ENCODE measurements at places on chromosomes 1 and 21.

GRCh38 chr1:110554871-110555801 lies 36.2 kb upstream of the KCNA10 start:
- DNase-seq: no peak

GRCh38 chr1:27873671-27874384 lies 1.5 kb downstream of the THEMIS2 start:
- no peak for DNase-seq

DNA sequence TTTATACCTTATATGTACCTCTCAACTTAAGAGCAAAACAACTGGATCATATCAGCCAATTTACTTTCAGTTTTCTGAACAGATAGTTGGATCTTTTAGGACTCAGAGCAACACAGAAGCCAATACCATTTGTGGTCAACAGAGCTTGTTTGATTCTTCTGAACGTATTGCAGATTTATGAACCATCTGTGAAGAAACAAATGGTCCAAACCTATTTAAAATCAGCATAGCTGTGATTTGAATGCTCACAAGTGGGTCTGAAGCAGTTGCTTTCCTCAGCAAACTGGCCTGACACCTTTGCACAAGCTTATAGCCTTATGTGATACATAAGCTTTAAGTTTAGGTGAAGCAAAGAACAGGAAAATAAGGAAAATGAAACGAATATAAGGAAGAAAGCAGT lies 147.6 kb downstream of the LRRIQ3 start:
- no peak for DNase-seq

GRCh38 chr1:162028726-162029125 lies 5.1 kb upstream of the OLFML2B start:
- no peak for DNase-seq

- DNase-seq: no peak
These were observed 111.7 kb downstream of the GLUL start for GRCh38 chr1:182279724-182280503.

- no peak for DNase-seq
These were observed 7.5 kb upstream of the LAPTM5 start for GRCh38 chr1:30764939-30765555.

GRCh38 chr1:96926176-96926575 lies 204.6 kb downstream of the PTBP2 start:
- DNase-seq: no peak

GRCh38 chr1:247936415-247936814 lies 11.7 kb downstream of the OR2AJ1 start:
- DNase-seq: no peak
